Glutamatergic neuron (in vitro differentiated cells): ENCODE measurements at places on chromosomes 12 and 14. TPM values are rescaled to one million over a fixed set of nuclear protein-coding genes. Genes with fewer than 3 reads are reported as not detected.

DNA sequence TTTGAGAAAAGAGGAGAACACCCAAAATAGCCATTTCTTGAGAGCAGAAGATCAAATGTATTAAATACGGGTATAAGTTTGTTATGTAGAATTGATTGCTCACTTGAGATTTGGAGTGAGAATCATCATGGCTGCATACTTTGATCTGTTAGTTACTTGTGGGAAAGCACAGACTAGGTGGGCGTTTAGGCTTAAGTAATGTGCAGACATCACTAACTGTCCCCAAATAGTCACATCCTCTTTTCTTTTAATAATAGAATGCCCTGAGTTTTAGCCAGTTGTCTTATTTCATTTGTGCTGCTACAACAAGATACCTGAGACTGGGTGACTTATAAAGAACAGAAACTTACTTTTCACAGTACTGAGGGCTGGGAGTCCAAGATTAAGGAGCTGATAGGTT is 14.3 kb upstream of the GTF2A1 start:
- no peak overlapping the region for H3K27ac ChIP-seq
- no peaks in the 10 kb centered on the region for H3K36me3 ChIP-seq
- no peak for DNase-seq
- H3K4me1 ChIP-seq: no peaks in the 10 kb centered on the region

GRCh38 chr12:107847830-107848229 is 73.3 kb downstream of the ASCL4 start:
- peaks cover 5% of the 10 kb centered on the region for H3K36me3 ChIP-seq
- no peak overlapping the region for H3K27ac ChIP-seq
- no peaks in the 10 kb centered on the region for H3K4me1 ChIP-seq

DNA sequence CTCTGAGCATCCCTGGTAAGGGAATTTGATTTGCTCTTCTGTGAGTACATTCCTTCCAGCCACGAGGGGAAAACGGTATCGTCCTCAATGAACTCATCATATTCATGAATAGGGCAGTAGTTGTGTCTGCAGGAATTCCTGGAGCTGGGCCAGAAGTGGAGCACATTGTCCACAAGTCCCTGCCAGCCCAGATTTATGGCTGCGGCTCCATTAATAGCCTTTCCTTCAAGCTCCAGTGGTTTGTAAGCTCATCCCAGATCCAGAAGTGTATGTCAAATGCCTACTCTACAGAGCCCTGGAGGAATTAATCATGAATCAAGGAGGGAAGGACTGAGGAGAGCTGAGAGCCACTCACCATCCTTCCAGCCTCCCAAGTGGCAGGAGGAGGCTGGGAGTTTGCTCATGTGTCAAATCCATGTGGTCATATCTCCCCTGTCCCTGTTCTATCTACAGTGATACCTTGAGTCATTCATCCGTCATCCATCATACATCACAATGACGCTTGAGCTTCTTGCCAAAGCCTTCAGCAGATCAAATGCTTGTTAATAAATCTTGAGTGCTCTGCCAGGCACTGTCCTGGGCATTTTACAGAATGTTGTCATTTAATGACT is 65.5 kb downstream of the SVOP start:
- no peak overlapping the region for H3K27ac ChIP-seq
- no peak for DNase-seq
- H3K36me3 ChIP-seq: peaks cover 9% of the 10 kb centered on the region
- peaks cover 2% of the 10 kb centered on the region for H3K27me3 ChIP-seq
- no peaks in the 10 kb centered on the region for H3K4me1 ChIP-seq

DNA sequence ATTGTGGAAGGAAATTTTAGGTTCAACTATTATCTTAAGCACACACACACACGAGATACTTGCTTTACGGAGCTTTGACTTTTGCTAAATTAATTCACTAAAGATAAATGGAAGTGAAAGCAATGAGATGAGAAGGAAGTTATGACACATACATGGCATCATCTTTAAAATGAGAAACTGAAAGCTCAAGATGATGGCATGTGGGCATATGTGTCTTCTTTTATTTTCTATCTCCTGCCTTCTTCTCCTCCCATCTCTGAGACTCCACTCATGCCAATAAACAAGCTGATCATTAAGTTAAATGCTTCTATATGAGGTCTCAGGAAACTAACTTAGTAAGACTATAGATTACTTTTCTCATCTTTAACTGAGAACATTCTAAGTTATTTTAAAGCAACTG is 216.7 kb downstream of the MED13L start:
- H3K4me1 ChIP-seq: peaks cover 6% of the 10 kb centered on the region
- H3K27me3 ChIP-seq: no peaks in the 10 kb centered on the region
- no peaks in the 10 kb centered on the region for H3K36me3 ChIP-seq
- H3K4me3 ChIP-seq: no peak overlapping the region

DNA sequence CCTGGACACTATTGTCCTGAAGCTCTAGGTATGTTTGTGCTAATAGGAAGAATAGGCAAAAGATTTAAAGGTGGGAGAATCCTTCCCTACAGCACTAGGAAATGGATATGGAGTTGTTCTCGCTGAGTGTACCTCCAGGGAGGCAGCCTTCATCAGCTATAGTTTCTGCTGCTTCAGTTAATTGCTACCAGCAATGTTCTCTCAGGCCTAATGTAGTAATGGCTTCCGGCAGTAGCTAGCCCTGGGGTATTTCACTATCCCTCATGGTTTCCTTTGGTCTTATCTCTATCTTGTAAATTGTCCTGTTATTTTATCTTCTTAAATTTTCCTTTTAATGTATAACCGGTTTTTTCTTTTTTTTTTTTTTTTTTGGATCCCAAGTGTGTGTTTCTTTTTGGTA is 9.3 kb upstream of the CLEC12A start:
- no peak for DNase-seq
- H3K36me3 ChIP-seq: no peaks in the 10 kb centered on the region
- peaks cover 9% of the 10 kb centered on the region for H3K4me1 ChIP-seq

DNA sequence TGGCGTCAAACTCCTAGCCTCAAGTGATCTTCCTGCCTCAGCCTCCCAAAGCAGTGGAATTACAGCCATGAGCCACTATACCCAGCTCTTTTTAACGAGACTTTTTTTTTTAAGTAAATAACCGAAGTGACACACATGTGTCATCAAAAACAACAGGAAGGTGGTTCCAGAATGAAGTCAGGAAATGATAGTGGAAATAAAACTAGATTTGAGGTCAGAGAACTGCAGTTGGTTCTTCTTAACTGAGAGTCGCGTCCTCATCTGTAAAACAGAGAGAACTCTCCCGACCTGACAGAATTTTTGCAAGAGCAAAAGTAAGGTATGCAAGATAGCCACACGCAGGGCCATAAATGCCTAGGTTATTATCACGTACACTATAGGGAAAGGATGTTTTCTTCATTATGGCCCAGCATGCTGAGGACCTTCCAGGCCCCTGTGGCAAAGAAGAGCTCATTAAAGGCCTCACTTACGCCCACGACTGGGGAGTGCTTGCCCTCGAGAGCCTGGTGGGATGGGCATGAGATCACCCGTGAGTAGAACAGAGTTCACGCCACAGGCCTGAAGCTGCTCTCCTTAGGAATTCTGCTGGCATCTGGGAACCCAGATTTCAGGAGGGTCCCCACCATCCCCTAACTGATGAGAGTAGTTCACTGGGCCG is 67.2 kb downstream of the SCARB1 start:
- no peak overlapping the region for H3K4me3 ChIP-seq
- H3K27me3 ChIP-seq: no peaks in the 10 kb centered on the region
- no peak for DNase-seq
- no peak overlapping the region for H3K27ac ChIP-seq

- H3K27me3 ChIP-seq: no peaks in the 10 kb centered on the region
- no peak overlapping the region for H3K4me3 ChIP-seq
- no peak for DNase-seq
- no peaks in the 10 kb centered on the region for H3K4me1 ChIP-seq
- no peak overlapping the region for H3K27ac ChIP-seq
Observed at GRCh38 chr12:65004270-65004669, 116.8 kb downstream of the WIF1 start.

GRCh38 chr14:80764496-80764895 is 177.0 kb downstream of the CEP128 start:
- H3K27me3 ChIP-seq: no peaks in the 10 kb centered on the region
- H3K36me3 ChIP-seq: no peaks in the 10 kb centered on the region
- H3K27ac ChIP-seq: no peak overlapping the region
- no peak overlapping the region for H3K4me3 ChIP-seq
- DNase-seq: no peak

GRCh38 chr12:95755261-95755865 is 35.2 kb downstream of the NTN4 start:
- no peak for DNase-seq
- no peaks in the 10 kb centered on the region for H3K36me3 ChIP-seq
- H3K4me3 ChIP-seq: no peak overlapping the region
- H3K27ac ChIP-seq: no peak overlapping the region
- H3K27me3 ChIP-seq: no peaks in the 10 kb centered on the region
- peaks cover 2% of the 10 kb centered on the region for H3K4me1 ChIP-seq

- H3K27ac ChIP-seq: no peak overlapping the region
- no peak for DNase-seq
- H3K4me3 ChIP-seq: no peak overlapping the region
- no peaks in the 10 kb centered on the region for H3K36me3 ChIP-seq
- H3K27me3 ChIP-seq: no peaks in the 10 kb centered on the region
Observed at GRCh38 chr14:49424436-49425331, 161.5 kb downstream of the RPS29 start.

- peaks cover 17% of the 10 kb centered on the region for H3K4me1 ChIP-seq
- no peak overlapping the region for H3K27ac ChIP-seq
- H3K27me3 ChIP-seq: peaks cover 1% of the 10 kb centered on the region
- H3K4me3 ChIP-seq: no peak overlapping the region
- no peak for DNase-seq
Observed at GRCh38 chr12:614411-614970, 48.8 kb downstream of the NINJ2 start.

- peaks cover 4% of the 10 kb centered on the region for H3K36me3 ChIP-seq
- DNase-seq: peak; percentile 41
- H3K27ac ChIP-seq: peak overlapping the region; percentile 63
- H3K4me3 ChIP-seq: no peak overlapping the region
Observed at GRCh38 chr14:81990312-81990761, 456.7 kb upstream of the SEL1L start.

DNA sequence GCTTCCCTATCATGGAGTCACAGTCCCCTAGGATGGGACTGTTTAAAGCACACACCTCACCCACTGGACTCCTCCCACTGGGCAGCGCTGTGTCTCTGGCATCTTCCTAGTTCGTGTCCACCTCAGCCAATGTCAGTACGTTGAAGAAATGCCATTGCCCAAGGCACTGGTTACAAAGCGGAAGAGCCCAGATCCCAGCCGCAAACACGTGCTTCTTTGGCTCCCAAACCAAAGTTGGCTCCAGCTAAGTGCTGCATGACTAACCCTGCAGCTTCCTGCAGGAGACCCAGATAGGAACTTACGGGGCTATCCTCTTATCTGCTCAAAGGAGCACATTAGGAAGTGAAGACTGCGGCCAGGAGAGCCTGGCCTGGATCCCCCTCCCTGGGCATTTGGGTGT is 9.3 kb downstream of the SYNE3 start:
- no peak for DNase-seq
- no peak overlapping the region for H3K27ac ChIP-seq
- H3K36me3 ChIP-seq: no peaks in the 10 kb centered on the region

The TUNAR gene
- total RNA-seq: 16.2 TPM

The SMIM41 gene
- 0.88 TPM for total RNA-seq

The SETD1B gene
- total RNA-seq: 35.0 TPM

The SSPN gene
- 0.91 TPM for total RNA-seq

The SHMT2 gene
- total RNA-seq: 165 TPM

The PTGER2 gene
- not detected for total RNA-seq

The PZP gene
- total RNA-seq: not detected

The LGR5 gene
- total RNA-seq: 3.1 TPM
